ENCODE measurements at places on chromosomes 6 and 20.
A peak's percentile ranks its signal among the peaks of the same experiment; 100 is the strongest.

GRCh38 chr6:8383584-8383983 lies 51.8 kb downstream of the SLC35B3 start:
- DNase-seq: no peak

GRCh38 chr6:8539453-8539852 lies 104.1 kb upstream of the SLC35B3 start:
- DNase-seq: no peak

DNA sequence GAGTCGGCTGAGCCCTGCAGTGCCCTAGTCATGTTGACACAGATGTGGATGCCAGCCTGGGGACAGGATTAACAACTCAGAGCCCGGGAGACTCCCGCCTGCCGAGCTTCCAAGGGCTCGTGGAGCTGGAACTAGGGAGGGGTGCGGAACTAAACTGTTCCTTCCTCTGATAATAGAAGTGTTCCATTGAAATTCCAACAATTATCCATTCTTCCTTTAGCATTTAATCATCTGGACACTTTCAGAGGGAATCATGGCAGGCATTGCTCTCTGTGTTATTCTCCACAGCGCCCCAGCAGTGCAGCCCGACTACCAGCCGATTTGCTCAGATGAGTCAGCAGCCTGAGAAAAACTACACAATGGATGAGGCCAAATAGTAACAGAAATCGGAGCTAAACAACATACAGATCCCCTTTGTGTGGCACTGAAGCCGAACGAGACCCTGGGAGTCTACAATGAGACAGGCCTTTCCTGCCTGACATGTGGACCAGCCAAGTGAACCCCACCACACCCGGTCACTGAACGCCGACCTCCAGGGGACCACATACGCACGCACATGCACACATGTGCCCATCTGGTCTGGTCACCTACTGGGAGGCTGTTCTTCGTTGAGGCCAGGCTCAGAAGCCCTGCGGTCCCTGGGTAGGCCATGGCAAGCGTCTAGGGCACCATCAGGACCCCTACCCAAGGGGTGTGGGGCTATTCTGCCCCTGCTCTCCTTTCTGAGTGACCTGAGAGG lies 238.4 kb upstream of the AFDN start:
- DNase-seq: no peak

- DNase-seq: peak; percentile 5
These were observed 118.3 kb downstream of the STXBP5 start for GRCh38 chr6:147322299-147323162.

DNA sequence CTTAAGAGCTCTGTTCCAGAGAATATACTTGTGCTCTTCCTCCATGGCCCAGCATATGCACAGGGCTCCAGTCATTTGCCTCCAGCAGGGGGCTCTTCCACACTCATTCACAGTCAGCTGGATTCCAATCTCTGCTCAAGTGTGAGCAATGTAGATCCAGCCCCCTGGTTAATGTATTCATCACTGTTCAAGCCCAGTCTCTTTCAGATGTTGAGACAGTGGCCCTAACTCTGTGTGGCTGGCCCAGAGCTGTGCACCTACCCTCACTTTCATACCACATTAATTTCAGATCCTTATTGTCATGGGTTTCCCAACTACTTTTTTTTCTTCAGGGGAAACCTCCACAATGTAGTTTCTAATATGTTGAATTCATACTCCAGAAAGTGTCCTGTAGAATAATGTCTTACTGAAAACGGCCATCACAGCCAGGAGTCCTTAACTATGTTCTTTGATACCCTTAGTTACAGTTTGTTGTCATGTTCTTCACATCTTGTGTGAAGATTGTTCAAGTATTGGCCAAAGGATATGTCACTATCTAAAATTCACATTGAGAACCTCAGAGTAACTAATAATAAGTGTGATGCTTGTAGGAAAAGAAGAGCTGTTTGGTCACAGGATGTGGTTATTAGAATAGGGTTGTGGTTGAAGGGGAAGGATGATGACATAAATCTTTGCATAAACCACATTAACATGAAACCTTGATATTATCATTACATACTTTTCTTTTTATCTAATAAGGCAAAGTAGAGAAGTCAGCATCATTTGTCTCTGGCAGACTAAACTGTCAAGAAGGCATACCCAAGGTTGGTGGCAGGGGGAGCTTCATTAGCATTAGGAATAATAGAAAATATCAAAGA lies 14.4 kb upstream of the HLA-DQA1 start:
- peak; percentile 48 for DNase-seq

GRCh38 chr6:82033631-82034211 lies 213.8 kb downstream of the IBTK start:
- DNase-seq: no peak

DNA sequence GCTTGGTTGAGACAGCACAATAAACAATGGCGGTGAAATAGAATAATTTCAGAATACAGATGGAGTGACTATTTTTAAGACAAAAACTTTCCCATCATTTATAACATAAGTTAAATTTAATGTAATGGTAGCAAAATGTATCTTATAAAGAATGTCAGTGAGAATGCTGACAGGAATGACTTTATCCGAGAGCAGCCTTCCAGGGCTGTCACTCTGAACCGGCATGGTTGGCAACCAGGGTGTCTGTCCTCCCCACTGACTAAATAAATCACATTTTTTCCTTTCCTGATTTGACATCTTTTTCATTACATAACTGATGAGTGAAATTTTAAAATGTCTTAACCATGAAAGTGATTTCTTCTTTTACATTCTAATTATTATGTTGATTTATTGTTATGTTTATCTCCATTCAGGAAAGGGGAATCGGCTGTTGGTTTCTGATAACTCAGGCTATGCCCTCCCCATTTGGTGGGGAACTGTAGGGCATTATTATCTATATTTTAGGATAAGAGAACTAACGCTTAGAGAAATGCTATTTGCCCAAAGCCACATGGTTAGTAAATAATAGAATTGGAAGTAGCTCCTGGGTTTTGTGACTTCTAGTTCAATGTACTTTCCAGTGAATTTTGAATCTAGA lies 109.2 kb upstream of the OGFRL1 start:
- DNase-seq: no peak

DNA sequence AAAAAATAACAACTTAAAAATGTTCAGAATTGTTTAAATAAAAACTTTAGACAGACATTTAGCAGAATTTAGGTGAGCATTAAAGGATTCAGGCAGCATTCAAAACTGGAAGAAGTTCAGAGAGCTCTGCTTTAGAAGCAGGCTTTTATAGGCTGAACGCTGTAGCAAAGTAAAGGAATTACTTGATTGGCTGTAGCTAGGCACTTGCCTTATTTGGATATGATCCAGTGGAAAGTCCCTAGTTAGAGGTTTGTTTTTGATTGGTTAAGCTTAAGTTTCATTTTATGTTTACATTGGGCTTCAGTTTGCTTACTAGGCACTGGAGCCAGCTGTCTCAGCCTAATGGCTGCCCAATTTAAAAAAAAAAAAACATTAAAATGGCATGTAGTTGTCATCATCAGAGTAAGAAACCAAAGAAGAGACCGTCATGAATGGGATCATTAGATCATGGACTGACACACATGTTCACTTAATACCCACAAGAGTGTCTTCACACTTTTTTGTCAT lies 65.1 kb downstream of the CBFA2T2 start:
- DNase-seq: no peak

GRCh38 chr6:143792402-143793279 lies 50.5 kb upstream of the LTV1 start:
- DNase-seq: no peak

- DNase-seq: no peak
These were observed 5.7 kb upstream of the PYGB start for GRCh38 chr20:25242231-25242630.

DNA sequence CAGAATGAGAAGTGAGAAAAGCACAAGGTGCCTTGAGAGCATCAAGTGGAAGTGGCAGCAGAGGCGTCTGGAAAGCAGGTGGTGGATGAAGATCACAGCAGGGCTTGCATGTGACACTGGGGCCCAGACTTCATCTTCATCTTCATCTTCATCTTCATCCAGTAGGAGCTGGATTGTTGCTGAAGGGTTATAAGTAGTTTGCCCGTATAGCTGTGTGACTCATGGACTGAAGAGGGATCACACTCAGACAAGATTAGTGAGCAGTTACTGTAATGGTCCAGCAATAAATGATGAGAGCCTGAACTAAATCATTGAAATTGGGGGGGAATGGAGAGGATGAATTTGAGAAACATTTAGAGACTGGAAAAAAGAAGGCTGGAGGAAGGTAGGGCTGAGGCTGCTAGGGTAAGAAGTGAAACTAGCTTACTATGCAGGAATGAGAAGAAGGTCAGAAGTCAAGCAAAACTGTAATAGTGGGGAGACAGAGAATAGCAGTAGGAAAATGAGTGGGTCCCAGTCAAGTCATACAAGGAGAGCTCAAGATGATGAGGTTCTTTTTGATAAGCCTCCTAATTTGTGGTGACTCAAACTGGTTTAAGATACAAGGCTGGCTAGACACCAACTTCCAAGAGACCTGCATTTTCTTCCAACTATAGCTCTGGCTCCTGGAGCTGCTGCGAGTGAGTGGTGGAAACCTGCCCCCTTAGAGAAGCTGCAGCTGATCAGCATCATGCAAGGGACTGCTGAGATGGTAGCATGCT lies 92.3 kb upstream of the BEND6 start:
- no peak for DNase-seq

GRCh38 chr20:42634156-42634555 lies 555.5 kb downstream of the PTPRT start:
- DNase-seq: no peak

GRCh38 chr6:71289039-71289801 lies 609 bp downstream of the OGFRL1 start:
- DNase-seq: peak; percentile 28

DNA sequence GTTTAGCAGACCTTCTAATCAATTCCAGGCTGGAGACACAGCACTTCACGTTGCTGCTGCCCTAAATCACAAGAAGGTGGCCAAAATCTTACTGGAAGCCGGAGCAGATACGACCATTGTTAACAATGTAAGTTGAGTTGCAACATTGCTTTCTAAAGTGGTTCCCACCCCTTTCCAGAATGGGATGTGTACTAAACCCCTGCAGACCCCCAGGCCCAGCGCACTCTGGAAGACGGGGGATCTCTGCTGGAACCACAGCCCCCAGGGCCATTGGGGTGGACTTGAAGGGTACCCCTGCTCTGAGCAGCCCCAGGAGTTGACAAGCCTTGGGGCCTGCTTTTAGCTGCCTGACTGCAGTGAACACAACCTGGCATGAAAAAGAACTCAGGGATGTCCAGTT lies 22.0 kb downstream of the LYRM2 start:
- no peak for DNase-seq

- DNase-seq: peak; percentile 57
These were observed 113.1 kb downstream of the ADAT2 start for GRCh38 chr6:143337201-143337949.

GRCh38 chr6:36679043-36679833 lies 724 bp downstream of the CDKN1A start:
- peak; percentile 33 for DNase-seq

DNA sequence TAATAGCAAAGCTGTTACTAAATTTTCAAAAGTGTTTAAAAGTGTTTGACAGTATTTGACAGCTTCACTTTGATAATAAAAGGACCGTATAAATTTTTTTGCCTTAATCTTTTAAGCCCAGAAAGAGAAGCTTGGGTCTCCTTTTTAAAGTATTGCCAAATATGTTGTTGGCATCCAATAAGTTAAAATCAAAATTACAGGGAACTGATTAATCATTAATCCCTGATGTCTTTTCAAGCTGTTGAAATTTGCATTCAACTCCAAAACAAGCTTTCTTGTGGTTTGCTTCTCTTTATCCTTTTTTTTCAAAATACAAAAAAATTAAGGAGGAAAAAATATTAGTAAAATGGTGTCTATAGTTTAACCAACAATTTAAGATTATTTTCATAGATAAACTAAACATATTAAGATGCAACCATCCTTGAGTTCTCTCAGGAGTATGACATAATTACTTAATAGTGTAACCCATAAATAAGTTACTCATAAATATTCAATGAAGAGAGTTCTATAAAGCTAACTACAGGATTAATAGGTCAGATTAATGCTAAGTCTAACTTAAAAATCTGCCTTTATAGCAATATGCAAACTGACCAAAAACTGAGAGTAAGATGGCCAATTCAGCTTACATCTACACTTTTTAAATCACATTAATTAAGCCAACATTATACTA lies 27.0 kb upstream of the CALHM6 start:
- DNase-seq: no peak

GRCh38 chr6:47086051-47086770 lies 44.1 kb upstream of the ADGRF1 start:
- no peak for DNase-seq

DNA sequence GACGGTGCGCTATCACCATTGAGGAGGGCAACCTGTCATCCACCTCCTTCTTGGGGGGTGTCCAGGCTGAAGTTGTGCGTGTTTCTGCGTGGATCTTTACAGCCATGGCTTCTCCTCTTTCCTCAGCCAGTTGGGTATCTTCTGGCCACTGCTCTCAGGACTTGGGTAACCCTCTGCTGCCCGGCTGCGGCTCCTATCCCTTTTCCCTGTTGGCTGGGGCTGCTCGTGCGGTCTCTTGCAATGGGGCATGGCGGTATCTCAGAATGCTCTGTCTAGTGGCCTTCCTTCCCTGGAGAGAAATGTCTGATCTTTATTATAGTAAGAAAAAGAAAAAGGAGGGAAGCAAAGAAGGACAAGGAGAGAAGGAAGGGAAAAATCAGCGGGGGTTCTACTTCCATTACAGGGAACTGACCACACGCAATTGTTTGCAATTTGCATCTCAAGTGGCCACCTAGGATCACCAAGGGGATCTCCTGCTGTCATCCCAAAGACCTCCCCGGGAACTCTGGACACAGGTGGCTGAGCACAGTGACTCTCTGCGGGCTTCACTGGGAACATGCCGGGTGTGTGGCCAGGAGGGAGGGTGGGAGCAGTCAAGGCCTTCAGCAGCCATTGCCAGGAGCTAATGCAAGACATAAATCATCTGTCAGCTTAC lies 60.8 kb downstream of the NPEPL1 start:
- no peak for DNase-seq

- DNase-seq: no peak
These were observed 357.9 kb upstream of the TSHZ2 start for GRCh38 chr20:52614051-52614863.

- DNase-seq: no peak
These were observed 125.9 kb downstream of the FYN start for GRCh38 chr6:111747396-111747795.

DNA sequence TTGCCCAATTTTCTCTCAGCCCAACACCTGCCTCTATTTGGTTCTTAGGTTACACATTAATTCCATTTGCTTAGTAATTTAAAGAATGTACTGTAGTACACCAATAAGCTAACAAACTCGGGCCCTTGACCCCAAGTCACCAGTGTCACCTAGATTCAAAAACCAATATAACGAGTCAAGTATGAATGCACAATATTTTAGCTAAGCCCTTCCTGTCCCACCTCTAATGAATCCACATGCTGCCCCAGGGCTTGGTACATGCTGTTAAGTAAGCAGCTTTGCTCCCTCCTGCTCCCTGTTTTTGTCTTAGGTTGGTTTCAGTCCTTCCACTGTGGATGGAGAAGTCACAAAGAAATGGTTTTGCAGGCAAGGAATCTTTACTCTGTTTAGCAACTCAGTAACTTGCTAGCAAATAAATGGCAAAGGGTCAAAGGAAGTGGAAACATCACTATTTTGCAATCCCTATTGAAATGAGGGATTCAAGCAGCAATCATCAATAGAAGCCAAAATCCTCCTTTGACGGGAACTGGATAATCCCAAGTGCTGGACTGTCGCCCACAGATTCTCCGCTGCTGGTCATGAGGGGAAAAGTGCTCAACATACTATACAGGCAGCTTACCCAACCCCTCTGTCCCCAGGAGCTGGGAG lies 5.0 kb upstream of the MPC1 start:
- DNase-seq: no peak

- no peak for DNase-seq
These were observed 703.5 kb downstream of the TFAP2A start for GRCh38 chr6:9711365-9711764.

- DNase-seq: peak; percentile 61
These were observed at the start of gene ZSCAN9 for GRCh38 chr6:28225056-28225834. Gene ZSCAN9, plus strand, starts transcription at chr6:28225275. Its CDS starts 1,810 bp downstream, at chr6:28227085.

All from activated naive CD8-positive, alpha-beta T cell treated with anti-CD3 and anti-CD28 coated beads, Interleukin-2, amount 50 U/mL, for 24 hours (primary cell).